CD14-positive monocyte (primary cell): ENCODE measurements at places on chromosomes 1 and 21.

DNA sequence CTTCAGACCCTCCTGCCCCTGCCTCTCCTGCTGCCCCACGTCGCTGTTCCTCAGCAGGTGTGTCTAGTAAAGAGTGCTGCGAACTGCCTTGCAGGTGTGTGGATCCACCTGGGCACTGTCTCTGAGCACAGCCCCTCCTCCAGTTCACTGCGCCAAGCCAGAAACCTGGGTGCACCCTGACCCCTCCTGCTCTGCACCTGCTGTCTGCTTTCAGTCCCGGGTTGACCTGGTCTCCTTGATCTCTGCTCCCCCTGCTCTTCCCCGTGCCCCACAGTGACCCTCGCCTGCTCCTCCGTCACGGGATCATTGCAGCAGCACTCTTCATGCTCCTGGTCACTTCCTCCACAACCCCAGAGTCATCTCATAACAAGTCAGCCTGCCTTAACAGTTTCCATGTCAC, 6.5 kb downstream of the A3GALT2 start:
- DNase-seq, result no peak

GRCh38 chr1:66371233-66372005, 162.5 kb upstream of the SGIP1 start:
- no peak for DNase-seq

- no peak for DNase-seq
Observed at GRCh38 chr21:19508844-19509243, 1105.3 kb upstream of the TMPRSS15 start.

DNA sequence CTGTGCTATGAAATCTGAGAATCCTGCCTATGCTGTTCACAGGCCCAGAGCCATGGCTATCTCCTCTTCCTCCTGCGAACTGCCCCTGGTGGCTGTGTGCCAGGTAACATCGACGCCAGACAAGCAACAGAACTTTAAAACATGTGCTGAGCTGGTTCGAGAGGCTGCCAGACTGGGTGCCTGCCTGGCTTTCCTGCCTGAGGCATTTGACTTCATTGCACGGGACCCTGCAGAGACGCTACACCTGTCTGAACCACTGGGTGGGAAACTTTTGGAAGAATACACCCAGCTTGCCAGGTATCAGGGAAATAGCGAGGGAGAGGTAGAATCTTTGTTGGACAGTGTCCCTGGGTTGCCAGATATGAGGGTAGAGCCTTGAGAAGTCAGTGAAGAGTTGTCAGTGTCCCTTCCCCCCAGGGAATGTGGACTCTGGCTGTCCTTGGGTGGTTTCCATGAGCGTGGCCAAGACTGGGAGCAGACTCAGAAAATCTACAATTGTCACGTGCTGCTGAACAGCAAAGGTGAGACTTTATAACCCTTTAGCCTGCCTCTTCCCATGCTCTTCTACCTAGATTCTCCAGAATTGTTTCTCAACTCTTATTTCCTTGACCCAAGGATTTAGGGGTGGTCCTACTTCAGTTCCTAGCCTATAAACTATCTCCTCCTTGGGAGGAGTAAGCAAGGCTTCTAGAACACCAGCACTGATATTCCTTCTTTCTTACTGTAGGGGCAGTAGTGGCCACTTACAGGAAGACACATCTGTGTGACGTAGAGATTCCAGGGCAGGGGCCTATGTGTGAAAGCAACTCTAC, 1.4 kb downstream of the NIT1 start:
- DNase-seq, result peak; percentile 59

GRCh38 chr1:157233131-157233530, 94.9 kb upstream of the ETV3 start:
- no peak for DNase-seq

GRCh38 chr1:54853096-54853792, 33.8 kb downstream of the DHCR24 start:
- DNase-seq, result no peak

DNA sequence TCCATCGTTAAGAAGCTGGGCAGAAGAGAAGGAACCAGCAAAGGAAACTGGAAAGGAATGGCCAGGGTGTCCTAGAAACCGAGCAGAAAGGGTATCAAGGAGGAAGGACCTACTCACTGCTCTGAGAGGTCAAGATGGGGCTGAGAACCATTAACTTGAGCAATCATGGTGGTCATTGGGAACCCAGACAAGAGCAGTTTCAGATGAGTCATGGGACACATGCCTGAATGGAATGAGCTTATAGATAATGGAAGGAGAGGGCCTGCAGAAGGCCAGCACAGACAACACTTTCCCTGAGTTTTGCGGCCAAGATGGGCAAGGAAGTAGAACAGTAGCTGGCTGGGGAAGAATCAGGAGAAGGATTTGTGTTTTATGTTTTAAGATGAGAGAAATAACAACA, 383.2 kb downstream of the KIF26B start:
- DNase-seq, result no peak

- peak; percentile 29 for DNase-seq
Observed at GRCh38 chr21:15687208-15687607, 42.6 kb upstream of the USP25 start.

DNA sequence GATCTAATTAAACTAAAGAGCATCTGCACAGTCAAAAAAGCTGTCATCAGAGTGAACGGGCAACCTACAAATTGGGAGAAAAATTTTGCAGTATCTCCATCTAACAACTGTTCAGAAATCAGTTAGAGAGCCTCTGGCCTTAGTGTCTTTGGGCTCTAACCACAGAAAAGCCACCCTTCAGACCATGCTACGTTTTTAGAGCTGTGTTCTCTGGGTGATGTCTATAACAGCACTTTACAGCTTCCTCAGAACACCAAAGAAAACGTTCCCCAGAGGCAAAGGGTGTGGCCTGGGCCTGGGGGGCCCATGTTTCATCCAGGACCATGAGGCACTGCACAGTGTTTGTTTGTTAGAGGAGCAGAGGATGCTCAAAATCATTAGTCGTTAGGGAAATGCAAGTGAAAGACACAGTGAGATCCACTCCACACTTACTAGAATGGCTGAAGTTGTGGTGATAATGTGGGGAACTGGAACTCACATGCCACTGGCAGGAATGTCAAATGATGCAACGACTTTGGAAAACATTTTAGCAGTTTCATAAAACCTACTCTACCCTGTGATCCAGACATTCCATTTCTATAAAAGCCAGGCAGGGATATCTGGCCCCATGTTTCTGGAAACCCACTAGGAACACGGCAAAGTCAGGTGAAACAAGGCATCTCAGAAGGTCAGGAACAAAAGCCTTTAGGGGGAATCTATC, 250.4 kb upstream of the HOOK1 start:
- no peak for DNase-seq

DNA sequence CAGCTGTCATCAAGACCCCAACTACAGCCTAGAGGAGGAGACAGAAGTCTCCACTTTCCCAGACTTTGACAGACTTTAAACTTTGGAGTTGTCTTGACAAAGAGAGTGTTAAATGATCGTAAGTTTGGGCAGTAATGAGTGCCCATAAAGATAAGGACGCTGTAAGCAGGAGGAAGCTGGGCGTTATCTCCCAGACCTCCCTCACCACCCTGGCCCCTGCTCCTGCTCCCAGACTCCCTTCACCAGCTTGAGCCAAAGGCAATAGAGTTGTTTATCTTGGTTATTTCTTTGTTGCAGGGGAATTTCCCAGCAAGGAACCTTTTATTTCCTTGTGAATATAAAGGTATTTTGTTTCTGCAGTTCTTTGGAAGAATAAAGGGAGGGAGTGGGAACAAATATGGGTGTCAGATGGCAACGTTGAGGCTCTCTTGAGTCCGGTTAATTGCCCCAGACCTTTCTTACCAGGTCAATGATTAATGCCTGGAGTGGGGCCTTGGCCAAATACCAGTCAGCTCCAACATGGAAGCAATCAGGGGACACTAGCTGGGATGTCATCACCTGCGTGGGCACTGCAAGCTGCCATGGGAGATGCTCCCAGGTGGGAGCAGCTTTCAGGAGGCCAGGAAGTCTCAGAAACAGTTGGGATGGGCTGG, 4.4 kb downstream of the PIGR start:
- DNase-seq, result no peak

DNA sequence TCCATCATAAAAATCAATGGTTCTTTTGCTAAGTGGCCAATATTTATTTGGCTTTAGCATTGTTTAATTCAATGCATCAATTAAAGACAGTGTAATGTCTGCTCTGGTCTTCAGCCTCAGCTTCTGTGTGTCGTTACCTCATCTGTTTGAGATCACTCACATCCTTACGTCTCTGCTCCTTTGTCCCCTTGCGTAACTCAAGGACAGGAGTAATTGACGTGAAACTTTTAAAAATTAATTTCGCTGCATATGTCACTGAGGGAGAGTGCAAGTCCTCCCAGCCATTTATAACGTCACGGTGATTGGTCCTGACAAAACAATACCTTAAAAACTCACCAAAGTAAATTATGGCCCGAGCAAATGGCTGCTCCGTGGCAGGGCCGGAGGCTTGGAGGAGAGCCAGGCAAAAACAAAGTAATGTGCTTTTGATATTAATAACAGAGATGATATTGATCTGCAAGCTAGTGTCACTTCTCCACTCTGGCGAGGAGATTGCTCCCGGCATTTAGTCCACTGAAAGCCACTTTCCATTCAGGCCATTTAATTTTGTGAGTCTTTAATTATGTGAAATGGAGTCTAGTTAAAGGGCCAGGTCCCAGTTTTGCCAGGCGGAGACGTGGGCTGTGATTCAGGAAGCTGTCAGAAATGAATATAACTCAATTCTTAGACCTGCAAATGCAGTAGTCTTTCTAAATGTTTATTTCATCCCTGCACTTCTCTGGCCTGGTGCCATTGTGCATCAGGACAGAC, 150.9 kb upstream of the POU3F1 start:
- DNase-seq, result no peak

DNA sequence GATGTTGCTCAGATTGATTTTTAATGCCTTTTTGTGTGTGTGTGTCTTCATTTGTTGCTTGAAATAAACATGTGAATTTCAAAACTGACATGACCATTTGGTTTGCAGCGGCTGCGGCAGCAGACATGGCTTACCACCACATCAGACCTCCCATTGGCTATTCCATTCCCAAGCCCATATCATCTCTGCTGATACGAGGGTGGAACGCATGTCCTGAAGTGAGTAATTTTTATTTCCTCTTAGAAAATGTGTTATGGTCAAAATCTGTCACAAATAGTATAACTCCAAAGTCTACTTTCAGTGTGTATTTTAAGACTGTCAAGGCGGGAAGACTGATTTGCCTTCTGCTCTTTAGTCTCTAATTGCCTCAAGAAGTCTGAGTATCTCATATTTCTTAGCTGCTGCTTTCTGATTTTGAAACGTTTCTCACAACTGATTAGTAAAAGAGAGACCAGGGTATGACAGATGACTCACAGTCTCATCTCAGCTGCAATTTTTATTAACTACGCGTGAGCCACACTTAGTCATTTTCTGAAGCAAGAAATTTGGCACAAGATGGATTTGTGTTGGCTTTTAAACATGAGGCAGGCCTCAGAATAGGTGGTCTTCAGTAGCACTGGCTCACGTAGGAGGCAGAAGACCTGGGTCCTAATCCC, 49.0 kb downstream of the LRRC53 start:
- no peak for DNase-seq

DNA sequence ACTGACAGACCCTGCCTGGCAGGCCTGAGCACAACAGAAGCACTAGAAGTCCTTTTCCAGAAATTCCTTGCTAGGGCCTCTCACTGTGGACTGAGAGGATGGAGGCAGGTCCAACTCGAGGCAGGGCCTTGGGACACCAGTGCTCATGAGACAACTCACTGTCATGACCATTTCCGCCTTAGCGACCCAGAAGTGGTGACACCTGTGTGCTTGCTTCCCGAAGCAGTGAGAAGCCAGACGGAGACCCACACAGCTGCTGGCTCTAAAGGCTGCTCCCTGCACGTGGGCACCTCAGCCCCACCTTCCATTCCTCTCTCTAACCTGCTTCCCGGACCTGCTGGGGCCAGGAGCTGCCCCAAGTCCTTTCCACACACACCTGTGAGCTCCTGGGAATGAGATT, 33.0 kb downstream of the KCNC4 start:
- no peak for DNase-seq

- DNase-seq, result no peak
Observed at GRCh38 chr21:34352556-34352955, 11.2 kb upstream of the KCNE2 start.

GRCh38 chr1:67590329-67590728, 94.7 kb upstream of the GADD45A start:
- peak; percentile 4 for DNase-seq

DNA sequence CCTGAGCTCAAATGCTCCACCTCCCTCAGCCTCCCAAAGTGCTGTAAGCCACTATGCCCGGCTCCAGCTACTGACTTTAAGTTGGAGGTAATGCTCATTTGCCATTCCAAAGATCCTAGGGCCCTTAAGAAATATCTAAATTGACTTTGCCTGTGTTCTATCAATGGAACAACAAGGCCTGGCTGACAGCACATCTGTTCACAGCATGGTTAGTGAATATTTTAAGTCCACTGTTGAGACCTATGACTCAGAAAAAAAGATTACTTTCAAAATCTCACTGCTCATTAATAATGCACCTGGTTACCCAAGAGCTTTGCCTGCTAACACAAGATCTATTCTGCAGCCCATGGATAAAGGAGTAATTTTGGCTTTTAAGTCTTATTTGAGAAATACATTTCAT, 3.5 kb upstream of the SSX2IP start:
- no peak for DNase-seq

GRCh38 chr1:55428944-55429931, 214.1 kb upstream of the USP24 start:
- DNase-seq, result no peak

DNA sequence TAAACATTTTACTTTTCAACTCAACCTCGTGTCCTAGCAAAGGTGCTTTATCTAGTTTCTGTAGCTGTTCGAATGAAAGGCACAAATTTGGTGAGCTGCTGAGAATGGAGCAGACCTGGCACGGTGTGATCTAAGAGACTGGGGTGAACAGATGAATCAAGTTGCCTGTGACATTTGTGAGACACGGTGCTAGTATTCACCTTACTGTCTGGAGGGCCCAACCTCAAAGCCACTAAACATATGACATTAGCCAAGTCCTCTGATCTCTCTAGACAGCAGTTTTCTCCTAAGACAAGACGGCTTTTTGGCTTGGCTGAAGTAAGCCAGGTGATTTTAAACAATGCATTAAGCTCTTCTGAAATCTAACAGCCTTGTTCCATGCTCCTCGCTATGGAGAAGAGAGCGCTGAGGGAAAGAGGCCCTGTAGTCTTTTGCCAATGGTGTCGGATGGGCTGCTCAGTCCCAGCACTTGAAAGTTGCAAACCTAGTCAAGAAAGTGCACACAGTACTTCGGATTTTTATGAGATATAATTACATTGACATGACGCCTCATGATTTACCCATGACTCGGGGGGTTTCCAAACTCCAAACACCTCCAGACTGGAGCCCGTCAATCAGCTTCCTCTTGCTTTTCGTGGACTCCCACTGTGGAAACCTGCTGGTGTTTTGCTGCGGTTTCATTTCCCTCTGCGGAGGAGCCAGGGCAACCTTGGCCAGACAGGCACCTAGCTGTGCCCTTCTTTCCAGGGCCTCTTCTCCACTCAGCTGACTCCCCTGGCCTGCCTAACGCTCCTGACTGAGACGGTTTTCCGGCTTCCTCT, 794 bp upstream of the TOR3A start:
- DNase-seq, result peak; percentile 76
